ENCODE measurements at places on chromosomes 6 and 20.

DNA sequence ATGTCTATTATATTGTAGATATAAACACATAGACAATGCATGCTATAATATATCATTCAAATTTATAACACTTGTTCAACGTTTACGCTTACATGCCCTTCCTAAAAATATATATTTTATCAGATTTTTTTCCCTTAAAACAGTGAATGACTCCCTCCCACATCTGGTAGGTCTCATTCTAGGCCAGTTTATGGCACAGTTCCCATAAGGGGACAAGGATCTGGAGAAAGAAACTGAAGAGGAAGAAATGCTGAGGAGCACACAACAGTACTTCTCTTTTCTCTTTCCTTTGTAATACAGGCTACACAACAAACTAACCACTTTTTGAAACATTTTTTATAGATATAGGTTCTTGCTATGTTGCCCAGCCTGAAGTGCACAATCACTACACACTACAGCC lies 48.6 kb upstream of the RCAN2 start:
- no peak for DNase-seq

GRCh38 chr6:160030103-160030502 lies 61.2 kb downstream of the IGF2R start:
- no peak for DNase-seq

DNA sequence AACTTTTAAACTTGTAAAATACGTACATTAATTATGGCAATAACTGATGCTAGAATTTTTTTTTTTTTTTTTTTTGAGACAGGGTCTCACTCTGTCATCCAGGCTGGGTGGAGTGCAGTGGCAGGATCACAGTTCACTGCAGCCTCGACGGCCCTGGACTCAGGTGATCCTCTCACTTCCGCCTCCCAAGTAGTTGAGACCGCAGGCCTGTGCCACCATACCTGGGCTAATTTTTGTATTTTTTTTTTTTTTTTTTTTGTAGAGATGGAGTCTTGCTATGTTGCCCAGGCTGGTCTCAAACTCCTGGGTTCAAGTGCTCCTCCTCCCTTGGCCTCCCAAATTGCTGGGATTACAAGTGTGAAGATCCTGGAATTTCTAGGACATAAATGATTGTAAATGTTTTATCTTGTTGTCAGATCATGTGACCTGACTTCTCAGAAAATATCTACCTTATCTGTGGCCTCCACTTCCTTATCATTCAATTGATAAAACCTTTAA lies 2.2 kb upstream of the CD2AP start:
- no peak for DNase-seq

DNA sequence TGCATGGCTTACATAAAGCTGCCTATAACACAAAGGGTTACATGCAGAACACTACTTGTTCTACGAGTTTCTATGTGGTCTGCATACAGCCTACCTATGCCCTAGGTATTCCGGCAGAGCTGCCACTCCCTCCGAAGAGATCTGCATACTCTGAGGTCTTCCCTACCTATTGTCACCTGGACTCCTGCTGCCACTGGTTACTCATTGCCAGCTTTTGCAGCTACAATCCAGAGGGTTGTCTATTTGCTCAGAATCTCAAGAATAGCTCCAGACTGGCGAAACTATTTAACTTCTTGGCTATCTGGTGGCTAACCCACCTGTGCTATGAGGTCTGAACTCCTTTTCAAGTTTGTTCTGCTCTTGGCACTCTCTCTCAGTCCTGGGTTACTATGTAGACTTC lies 323.3 kb downstream of the BMP2 start:
- DNase-seq, result no peak

GRCh38 chr6:122616877-122617276 lies 6.7 kb downstream of the PKIB start:
- no peak for DNase-seq

DNA sequence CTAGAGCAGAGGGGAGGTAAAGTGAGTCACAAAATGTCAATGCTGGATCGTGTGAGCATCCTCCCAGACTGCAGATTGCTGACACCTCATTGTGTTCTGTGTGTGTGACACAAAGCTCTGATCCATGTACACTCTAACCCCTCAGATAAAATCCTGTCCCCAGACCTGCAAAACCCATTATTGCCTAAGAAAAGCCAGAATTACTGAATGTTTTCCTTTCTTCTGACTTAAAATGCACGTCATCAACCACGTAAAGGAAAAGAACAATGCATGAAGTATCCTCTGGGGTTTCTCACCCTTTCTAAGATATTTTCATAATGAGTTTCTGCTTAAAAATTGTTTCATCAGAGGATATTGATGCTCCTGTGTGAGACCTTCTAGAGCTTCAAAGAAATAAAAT lies 218.0 kb upstream of the PREP start:
- DNase-seq, result no peak

GRCh38 chr6:134035823-134036296 lies 16.6 kb downstream of the SLC2A12 start:
- DNase-seq, result no peak

DNA sequence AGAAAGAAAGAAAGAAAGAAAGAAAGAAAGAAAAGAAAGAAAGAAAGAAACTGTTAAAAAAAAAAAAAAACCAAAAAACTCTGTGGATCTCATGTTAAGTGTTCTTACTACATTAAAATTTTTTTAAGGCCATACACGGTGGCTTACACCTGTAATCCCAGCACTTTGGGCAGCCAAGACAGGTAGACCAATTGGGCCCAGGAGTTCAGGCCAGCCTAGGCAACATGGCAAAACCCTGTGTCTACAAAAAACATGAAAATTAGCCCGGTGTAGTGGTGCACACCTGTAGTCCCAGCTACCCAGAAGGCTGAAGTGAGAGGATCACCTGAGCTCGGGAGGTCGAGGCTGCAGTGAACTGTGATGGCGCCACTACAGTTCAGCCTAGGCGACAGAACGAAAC lies 4.6 kb upstream of the BPIFA1 start:
- no peak for DNase-seq

- no peak for DNase-seq
Observed at GRCh38 chr20:31967830-31968249, at the start of gene XKR7. Gene XKR7 (plus strand): TSS chr20:31968151. CDS start chr20:31968176, 25 bp downstream.

GRCh38 chr6:166936079-166936787 lies 20.1 kb downstream of the RNASET2 start:
- no peak for DNase-seq

- no peak for DNase-seq
Observed at GRCh38 chr6:81788748-81789147, 36.3 kb upstream of the TENT5A start.

- no peak for DNase-seq
Observed at GRCh38 chr20:15179381-15179780, 842.0 kb upstream of the FLRT3 start.

DNA sequence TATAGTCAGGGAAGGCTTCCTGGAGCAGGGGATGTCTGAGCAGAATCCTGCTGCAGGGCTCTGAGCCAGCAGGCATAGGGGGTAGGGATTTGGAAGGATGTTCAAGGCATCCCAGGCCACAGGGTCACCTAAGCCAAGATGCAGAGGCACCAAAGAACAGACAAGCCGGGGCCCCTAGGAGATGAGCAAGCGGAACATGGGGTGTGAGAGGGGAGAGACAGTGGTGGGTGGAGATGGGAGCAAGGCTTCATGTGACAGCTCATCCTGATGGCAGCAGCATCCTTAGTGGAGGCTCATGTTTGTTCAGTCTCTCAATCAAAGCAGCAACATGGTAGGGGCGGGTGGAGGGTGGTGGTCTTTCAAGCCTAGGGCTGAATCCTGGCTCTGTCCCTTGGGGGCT lies 29.8 kb upstream of the TCP11 start:
- no peak for DNase-seq

- DNase-seq, result no peak
Observed at GRCh38 chr20:37442986-37443385, 78.1 kb upstream of the NNAT start.

- no peak for DNase-seq
Observed at GRCh38 chr6:141685416-141685815, 447.3 kb upstream of the GJE1 start.

DNA sequence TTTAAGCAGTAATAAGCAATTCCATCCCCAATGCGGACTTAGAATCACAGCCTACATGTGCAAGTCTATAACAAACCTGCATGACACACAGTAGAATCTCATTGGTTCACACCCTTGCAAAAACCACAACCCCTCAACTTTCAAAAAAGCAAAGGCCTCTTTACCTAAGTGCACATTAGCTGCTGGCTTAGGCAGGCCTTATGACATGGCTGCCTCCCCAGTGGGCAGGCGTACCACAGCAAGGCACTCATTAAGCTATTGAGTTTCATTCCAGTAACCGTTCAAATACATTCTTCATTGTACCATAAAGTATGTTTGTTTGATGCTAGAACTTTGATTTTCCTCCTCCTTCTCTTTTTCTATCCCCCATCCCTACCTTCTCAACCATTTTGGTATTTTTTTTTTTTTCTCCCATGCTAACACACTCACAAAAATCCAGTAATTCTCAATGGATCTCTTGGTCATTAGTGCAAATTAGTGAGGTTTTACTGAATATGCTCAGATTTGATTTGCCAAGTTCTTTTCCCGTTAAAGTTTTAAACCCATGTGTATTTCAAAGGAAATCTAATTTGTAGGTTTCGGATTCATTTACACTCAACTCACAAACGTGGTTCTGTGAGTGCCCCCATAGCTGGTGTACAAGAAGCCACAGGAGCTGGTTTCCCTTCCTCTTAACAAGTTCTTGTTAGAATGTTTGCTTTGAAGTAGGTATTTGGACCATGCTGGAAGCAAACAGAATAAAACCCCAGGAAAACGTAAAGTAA lies 460.4 kb upstream of the RUNX2 start:
- DNase-seq, result no peak

GRCh38 chr20:646107-646867 lies 6.7 kb downstream of the SRXN1 start:
- DNase-seq, result no peak

All from activated naive CD8-positive, alpha-beta T cell treated with anti-CD3 and anti-CD28 coated beads, Interleukin-2, amount 50 U/mL, for 16 hours (primary cell).